ENCODE measurements at places on chromosomes 6 and 20.
A peak's percentile ranks its signal among the peaks of the same experiment; 100 is the strongest.

GRCh38 chr20:833121-833449 lies 430 bp upstream of the FAM110A start:
- DNase-seq, result peak; percentile 60

DNA sequence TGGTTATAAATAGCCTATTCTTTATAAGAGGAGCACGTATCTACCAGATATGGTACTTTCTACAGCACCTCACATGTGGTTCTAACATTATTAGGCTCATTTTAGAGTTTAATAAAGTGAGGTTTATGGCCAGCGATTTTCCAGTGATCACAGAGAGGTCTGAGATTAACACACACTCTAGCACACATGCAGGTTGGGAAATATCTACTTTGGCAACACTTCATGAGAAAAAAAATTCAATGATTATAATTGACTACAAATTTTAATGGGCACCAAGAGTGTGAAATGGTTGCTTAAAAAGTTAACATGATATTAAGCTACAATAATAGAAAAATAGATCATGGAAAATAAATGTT lies 693 bp upstream of the KLHL31 start:
- no peak for DNase-seq

GRCh38 chr6:31008165-31008564 lies 2.1 kb upstream of the MUC22 start:
- no peak for DNase-seq

DNA sequence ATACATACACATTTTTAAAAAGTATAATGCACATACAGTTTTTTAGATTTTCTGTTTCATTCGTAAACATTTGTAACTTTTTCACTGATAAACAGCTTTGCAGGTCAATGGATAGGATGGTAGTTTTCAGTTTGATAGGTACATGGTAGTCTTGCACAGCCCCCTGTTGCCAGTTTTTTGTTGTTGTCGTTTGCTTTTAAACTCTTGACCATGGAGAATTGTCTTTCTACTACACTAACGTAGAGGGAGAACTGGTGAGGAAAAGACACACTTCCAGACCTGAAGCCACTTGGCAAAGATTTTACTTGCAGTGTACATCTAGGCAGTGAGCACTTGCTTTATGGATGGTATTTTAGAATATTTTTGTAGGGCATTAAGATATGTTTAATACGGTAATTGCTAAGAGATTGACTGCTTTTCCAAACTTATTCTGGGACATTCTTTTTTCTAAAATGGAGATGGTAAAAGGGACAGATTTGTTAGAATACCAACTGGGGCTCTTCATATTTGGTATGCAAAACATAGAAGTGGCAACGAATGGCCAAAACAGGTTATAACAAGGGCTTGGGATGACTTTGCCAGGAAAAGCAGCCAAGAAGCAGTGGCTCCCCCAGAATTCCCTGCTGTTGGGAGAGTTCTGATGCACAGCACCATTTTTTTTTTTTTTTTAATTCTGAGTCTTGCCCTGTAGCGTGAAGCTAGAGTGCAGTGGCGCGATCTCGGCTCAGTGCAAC lies 1.5 kb downstream of the PYGB start:
- no peak for DNase-seq

DNA sequence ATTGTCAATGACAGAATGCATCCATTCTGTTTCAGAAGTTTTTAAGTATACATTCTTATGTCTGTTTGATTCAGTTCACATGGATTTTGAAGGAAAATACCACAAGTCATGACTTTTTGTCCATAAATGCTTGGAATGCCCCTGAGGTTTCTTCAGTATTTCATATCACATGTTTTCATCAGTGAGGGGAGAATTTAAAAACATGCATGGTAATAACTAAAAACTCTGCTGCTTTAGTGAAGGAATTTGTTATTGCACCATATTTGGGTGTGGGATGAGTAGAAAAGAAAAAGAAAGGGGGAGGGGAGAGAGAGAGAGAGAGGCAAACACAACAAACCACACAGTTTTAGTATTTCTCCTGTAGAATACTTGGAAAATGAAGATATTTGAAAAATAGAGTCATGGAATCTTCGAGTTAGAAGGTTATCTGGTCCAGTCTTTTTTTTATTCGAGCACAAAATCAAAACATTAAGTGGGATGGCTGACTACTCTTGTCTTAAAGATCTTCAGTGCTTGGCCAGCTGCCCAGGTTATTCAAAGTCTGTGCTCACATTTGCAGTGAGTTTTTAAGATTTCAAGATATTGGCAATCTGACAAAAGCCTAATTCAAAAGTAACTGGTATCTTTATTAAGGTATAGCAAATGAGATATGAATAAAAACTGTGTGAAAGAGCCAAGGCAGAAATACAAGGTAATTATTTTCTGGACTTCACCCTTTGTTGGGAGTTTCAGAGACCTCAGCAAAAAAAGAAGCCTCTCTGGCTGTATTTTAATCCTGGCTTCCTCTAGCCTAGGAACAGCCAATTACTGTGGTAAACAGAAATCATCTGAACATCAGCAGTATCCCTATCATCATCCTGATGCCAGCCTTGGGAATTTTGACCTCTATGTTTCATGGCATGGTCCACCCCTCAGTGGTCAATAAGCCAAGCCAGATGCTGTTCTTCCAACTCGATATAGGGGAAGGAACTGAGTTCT lies 687.9 kb upstream of the CITED2 start:
- DNase-seq, result peak; percentile 86

GRCh38 chr6:75094614-75095200 lies 111.1 kb downstream of the COL12A1 start:
- peak; percentile 93 for DNase-seq

All from stromal cell of bone marrow (primary cell).